ENCODE measurements at places on chromosomes 7 and 10.
A peak's percentile ranks its signal among the peaks of the same experiment; 100 is the strongest.

GRCh38 chr7:84629640-84630318, 435.2 kb upstream of the SEMA3A start:
- DNase-seq: no peak

DNA sequence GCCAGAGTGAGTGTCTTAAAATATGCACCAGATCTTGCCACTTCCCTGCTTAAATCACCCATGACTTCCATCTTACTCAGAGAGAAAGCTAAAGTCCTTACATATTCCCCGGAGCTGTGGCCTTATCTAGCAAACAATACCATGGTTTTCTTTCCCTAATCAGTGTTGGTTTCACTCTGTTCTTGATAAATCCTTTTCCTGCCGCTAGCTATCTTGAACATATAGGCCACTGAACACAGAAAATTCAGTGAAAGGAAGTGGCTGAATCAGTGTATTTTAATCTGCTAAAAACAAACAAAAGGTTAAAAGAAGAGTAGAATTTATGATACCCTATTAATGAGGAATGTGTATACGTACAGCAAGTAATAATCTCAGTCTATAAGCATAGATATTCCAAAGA, 42.0 kb upstream of the JAZF1 start:
- no peak for DNase-seq

DNA sequence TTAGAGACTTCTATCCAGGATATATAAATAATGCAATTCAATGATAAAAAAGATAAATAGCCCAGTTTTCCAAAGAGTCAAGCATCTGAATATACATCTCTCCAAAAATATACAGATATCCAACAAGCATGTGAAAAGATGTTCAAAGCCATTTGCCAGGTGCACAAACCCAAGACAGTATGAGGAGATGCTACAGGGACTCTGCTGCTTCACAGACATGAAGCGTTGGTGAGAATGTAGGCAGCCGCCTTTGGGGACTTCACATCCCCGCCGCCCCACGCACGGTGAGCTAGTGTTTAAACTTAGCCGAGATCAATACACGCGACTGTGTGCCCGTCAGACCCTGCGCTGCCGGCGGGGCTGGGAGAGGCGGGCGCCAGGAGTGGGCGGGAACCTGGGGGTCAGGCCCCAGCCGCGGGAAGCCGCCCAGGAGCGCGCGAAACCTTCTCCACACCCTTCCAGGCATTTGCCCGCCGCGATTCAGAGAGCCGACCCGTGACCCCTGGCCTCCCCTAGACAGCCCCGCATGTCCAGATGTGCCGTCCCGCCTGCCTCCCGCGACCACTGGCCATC, 927 bp upstream of the ALOX5 start:
- DNase-seq: no peak

GRCh38 chr10:90066435-90066834, 365.0 kb downstream of the KIF20B start:
- DNase-seq: no peak

- no peak for DNase-seq
These were observed 85.2 kb upstream of the EGFR start for GRCh38 chr7:54933643-54934042.

GRCh38 chr10:1151076-1152033, 95.2 kb downstream of the WDR37 start:
- no peak for DNase-seq

DNA sequence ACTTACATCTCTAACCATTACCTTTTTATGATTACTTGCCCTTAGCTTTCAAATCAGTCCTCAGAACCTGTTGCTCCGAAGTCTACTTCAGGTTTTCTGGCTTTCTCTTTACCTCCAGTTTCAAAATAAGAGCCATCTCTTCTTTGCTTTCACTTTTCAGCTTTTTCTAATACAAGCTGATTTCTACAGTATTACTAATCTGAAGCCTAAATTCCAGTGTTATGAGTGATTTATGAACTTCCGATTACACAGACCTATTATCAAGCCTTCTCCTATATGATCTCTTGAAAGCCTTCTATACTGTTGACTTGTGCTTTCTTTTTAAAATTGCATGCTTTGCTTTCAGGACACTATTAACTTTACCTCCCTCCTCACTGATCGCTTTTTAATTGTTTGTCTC, 1307.8 kb upstream of the CELF2 start:
- DNase-seq: no peak

DNA sequence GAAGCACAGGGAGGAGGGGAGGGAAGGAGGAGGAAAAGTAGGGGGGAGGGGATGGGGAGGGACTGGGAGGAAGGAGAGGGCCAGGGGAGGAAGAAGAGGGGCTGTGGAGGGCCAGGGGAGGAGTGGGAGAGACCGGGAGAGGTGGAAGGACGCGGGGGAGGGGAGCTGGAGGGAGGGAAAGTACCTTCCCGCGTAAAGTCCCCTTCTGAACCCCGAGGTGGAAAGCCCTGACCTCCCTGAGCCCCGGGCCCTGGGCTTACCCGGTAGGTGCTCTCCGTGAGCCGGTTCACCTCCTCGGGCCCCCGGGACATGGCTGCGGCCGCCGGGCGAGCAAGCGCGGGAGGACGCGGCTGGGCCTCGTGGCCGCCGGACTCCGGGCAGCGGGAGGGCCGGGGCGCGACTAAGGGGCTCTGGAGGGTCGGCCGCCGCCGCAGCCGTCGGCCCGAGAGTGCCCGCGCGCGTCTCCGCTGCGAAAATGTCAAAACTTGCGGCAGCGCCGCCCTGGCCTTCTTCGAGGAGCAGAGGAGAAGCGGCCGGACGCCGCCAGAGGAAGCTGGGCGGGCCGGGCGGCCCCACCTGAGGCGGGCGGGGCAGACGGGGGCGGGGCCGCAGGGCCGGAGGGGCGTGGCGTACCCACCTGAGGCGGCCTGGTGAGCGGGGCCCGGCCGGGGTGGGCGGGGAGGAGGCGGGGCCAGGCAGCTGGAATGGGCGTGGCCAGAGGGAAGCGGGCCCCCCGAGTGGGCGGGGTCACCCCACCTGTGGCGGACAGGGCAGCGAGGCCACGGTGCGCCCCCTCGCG, at the start of gene BAIAP2L1:
Gene BAIAP2L1 (minus strand): TSS at position 549 of the 799 bp plus-strand sequence. CDS start 238 bp downstream, at position 311.
- peak; percentile 52 for DNase-seq

DNA sequence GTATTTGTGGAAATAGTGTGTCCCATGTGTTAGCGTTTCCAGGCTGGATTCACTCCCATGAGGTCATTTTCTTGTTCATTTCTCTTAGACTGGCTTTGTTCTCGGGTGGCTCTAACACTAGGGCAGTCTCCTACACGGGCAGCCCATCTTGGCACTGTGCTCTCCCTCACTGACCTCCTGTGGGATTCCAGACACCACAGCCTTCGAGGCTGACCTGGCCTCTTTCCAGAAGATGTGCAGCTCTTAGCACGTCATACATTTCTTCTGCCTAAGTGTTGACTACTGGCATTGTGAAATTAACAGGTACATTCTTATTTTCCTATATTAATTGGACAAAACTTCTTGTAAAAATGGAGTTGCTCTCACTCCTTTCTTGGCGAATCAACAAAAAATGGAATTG, 72.8 kb downstream of the INSYN2A start:
- no peak for DNase-seq

DNA sequence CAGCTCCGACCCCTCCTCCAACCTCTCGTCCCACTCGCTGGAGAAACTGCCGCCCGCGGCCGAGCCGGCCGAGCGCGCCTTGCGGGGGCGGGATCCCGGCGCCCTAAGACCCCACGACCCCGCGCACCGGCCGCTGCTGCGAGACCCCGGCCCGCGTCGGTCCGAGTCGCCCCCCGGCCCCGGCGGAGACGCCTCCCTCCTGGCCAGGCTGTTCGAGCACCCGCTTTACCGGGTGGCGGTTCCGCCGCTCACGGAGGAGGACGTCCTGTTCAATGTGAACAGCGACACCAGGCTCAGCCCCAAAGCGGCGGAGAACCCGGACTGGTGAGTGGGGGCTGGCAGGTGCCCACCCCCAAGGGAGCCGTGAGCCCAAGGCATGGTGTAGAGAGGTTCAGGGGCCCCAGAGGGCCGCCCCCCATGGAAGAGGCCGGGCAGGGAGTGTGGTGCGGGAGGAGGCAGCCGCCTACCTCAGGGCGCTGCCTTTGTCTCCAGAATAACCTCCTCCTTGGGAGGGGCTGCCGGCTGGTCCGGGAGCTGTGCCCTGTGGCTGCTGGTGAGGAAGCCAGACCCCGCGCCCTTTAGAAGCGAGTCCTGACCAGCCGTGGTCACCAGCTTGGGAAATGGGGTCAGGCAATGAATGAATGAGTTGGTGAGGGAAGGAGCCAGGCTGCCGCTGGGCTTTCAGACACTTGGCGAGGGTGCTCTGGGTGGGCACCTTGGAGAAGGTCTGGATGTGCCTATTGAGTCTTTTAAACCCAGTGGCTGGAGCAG, 1.3 kb downstream of the FAM20C start:
- DNase-seq: no peak

DNA sequence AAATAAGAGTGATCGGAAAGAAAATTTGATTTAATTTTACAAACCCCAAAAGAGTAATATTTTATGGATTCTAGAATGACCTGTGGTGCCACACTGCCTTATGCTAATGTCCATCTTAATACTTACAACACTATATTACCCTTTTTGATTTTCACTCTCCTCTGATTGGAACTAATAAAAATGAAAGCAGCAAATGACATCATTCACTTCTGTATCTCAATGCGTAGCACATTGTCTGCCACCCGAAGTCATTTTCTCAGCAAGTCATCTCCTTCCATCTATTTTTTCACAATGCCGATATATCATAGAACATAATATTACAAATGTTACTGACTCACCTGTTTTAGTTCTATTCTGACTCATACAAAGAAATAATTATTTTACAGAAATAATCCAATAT, 127.5 kb upstream of the PCLO start:
- no peak for DNase-seq

GRCh38 chr7:98329791-98330373, 48.4 kb downstream of the BRI3 start:
- DNase-seq: no peak

DNA sequence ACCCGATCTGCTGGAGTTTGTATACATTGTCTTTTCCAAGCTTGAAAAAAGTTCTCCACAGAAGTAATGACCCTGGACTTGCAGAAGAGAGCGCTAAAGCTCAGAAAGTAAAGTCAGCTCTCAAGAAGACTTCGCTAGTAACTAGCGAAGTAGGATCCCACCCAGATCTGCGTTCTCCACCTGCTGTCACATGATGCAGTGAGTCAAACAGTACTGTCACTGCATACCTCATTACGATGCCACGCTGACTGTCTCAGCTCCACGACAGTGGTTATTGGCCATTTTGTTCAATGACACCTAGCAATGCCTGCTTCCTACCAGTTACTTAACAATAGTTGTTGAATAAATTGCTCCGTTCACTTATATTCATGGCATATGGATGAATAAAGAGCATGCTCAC, 29.7 kb upstream of the SEC61G start:
- DNase-seq: peak; percentile 49

- no peak for DNase-seq
These were observed 290.3 kb downstream of the TNS3 start for GRCh38 chr7:47291461-47292081.

DNA sequence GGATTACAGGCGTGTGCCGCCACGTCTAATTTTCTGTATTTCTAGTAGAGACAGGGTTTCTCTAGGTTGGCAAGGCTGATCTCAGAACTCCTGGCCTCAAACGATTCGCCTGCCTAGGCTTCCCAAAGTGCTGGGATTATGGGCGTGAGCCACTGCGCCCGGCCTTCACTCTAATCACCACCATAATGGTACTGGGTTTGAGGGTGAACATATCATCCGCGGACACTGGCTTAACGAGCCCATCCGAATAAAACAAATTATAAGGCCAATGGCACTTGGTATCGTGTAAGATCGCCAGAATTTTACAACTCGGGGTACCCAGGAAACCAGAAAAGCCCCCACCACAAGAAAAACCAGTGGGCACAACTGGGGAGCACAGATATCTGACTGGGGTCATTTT, 580 bp downstream of the FAM200A start:
- DNase-seq: no peak

DNA sequence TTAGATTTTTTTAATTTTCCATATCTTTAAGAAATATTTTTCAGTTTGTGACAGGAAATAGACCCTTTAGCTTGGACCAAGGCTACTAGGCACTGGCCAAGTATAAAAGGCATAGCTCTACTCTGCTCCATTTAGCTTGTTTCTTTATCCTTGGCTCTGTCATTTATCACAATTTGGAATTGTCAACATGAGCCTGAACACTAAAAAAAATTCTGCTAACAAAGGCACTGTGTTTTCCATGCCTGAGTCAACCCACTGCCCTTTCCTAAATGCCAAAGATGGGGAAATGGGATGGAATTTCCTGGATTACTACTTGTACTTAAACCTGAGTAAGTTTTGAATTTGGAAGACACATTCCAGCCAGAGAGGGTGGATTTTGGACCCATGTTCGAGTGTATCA, 128.4 kb downstream of the NSUN6 start:
- DNase-seq: no peak

- no peak for DNase-seq
These were observed 527.3 kb downstream of the ZNF33B start for GRCh38 chr10:42111076-42111475.

- no peak for DNase-seq
These were observed 51.0 kb downstream of the VWA2 start for GRCh38 chr10:114290038-114290437.

GRCh38 chr7:136102881-136103280, 125.7 kb upstream of the MTPN start:
- no peak for DNase-seq

GRCh38 chr10:95559471-95559870, 1.7 kb downstream of the SORBS1 start:
- DNase-seq: no peak

- DNase-seq: no peak
These were observed 1.4 kb downstream of the FZD1 start for GRCh38 chr7:91265693-91266066.

DNA sequence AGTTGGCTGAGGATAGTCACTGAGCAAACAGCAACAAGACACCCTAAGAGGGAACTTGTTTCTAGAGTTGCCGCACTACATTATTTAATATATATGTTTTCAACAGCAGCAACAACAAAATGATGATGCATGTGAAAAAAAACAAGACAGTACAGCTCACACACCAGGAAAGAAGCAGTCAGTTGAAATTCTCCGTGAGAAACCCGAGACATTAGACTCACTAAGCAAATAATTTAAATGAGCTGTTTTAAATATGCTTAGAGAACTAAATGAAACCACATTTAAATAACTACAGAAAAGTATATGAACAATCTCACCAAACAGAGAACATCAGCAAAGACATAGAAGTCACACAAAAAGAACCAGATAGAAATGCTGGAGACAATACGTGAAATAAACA, 426.3 kb upstream of the PFKP start:
- no peak for DNase-seq

DNA sequence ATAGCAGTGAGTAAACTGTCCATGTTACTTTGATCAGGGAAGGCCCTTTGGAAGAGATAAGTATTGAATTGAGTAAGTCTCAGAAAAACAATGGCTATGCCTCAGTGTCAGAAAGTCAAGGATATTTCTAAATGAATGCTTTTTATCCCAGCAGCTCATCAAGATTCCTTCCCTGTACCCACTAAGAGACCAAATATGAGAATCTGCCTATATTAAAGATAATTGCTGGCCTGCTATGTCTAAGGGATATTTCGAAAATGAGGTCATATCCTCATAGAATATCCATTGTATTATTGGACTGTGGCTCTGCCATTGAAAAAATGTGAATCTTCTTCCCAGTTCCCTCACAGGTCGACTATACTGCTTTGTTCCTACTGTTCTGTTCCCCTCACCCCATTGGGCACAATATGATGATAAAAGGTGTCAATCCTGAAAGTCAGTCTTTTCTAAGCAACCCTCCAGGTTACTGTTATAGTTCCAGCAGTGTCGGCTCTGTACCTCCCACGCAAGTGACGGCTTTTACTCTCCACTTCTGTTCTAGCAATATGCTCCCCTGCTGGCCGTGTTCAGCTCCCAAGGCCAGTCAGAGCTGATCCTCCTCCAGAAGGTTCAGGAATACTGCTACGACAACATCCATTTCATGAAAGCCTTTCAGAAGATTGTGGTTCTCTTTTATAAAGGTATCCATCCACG, 51.7 kb downstream of the BZW2 start:
- no peak for DNase-seq
